ENCODE measurements at places on chromosomes 4 and X.

GRCh38 chr4:25938787-25939186 lies 24.8 kb downstream of the SMIM20 start:
- DNase-seq: no peak

GRCh38 chrX:64885850-64886249 lies 90.4 kb downstream of the ZC4H2 start:
- no peak for DNase-seq

GRCh38 chr4:151092488-151092887 lies 6.9 kb upstream of the RPS3A start:
- no peak for DNase-seq

DNA sequence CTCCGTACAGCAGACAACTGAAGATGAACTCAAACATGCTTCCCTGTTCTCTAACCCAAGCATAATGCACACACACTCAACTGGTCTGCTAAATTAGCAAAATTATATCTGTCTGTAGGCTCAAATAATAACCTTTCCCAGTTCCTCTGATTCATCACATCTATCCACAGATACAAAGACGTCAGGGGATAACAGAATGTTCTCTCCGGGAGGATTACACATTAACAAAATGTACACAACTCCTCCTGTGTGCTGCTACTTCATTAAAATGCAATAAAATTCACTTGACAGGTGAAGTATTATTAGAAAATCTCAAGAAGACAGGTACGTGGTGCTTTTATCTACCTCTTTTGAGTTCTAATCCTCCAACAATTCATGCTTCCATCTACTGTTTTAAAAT lies 57.4 kb downstream of the FAT1 start:
- no peak for DNase-seq

DNA sequence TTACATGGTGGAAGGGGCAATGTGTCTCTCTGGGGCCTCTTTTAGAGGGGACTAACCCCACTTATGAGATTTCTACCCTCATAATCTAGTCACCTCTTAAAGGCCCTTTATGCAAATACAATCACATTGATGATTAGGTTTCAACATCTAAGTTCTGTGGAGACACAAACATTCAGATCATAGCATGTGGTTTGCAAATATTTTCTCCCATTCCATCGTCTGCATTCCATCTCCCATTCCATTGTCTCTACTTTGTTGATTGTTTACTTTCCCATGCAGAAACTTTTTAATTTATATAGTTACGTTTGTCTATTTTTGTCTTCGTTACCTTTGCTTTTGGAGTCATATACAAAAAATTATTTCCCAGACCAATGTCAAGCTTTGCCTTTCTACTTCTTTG lies 927.5 kb upstream of the INTU start:
- no peak for DNase-seq

DNA sequence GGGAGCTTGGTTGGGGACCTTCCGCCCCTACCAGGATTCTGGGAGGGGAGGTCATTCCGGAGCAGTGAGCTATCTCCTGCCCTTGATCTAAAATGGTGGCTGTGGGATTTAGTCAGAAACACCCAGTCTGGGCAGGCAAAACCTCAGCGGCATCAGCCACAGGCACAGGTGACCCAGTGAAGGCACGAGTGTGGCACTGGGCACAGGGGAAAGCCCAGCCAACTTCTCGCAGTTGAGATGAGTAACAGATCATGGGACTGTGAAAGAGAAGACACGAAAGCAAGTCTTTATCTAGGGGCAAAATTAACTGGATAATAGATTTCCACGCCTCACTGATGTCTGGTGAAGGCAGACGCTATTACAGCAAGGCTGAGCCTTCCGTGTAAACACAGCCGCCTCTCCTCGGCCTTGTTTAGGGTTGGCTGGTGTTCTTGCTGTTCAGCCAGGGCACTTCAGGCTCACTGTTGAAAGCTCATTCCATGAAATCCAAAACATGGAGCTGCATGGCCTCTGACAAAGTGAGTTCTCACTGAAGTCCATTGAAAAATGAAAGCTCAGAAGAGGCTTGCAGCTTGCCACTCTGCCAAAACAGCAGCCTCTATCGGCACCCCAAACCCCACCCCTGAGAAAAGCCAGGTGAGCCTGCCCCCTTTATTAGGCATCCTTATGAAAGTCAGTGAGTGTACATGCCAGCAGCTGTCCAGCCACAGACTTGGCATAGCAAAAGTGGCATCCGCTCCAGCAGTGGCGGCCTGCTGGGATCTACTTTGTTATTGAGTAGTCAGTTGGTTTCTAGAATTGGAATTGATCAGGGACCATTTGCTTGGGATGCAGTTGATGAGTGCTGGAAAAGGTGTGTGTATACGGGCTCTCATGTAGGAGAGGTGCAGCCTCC lies 102.3 kb upstream of the MTM1 start:
- DNase-seq: no peak

DNA sequence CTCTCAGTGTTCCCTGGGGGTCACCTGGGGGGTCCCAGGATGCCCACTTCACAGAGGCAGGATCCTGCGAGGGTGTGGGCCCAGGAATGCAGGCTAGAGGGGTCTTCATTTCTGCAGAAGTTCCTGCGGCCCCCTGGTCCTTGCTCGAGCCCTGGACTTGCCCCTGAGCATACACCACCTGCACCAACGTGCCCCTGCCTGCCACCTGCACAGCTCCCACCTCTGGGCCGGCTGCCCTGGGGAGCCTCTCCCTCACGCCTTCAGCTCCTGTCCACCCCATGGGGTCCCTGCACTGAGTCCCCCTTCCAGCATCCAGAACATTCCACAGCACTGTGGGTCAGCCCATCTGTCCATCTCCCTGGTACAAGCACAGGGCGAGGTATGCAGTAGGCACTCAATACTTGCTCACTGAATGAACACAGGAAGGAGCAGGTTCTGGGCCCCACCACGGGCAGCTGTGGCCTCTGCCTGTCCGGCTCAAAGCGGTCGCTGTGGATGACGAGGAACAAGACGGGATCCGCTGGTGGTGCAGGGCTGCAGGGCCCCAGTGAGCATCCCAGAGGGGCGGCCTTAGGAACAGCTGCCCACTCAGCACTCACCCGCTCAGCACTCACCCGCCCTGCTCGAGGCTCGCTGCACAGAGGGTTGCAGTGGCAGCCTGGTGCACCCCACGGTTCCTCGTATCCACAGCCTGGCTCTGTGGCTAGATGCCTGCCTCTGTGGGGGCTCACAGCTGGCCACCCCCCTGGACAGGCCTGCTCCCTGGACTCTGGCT lies 70.5 kb upstream of the MXD4 start:
- no peak for DNase-seq

- DNase-seq: no peak
These were observed 4.6 kb downstream of the RASL11B start for GRCh38 chr4:52866734-52867133.

GRCh38 chrX:13906093-13906492 lies 89.2 kb upstream of the GPM6B start:
- no peak for DNase-seq

DNA sequence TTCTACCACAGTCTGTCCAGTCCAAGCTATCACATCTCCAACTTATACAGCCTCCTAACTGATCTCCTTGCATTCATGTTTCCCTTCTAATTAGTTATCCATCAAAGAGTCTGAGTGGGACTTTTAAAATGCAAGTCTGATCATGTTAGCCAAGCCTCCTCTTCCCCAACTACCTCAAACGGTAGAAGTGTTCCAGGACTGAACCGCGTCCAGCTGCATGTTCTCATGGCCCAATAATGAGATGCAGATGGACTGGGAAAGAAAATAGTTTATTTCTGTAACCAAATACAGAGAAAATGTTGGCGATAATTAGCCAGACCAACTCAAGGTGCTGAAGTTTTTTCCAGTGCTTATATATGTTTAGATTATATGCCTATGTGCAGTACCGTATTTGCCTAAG lies 46.6 kb upstream of the PPP1R2C start:
- DNase-seq: no peak

- DNase-seq: no peak
These were observed 46.2 kb downstream of the MAGEB5 start for GRCh38 chrX:26262121-26262523.

Data from NCI-H2029 treated with DMSO at 0.1 percent for 48 hours (cell line).